ENCODE measurements at places on chromosomes 16 and 17.

GRCh38 chr16:22307838-22308237 lies 10.6 kb downstream of the POLR3E start:
- DNase-seq: no peak

- no peak for DNase-seq
Observed at GRCh38 chr17:42249681-42250446, 26.3 kb downstream of the STAT5B start.

DNA sequence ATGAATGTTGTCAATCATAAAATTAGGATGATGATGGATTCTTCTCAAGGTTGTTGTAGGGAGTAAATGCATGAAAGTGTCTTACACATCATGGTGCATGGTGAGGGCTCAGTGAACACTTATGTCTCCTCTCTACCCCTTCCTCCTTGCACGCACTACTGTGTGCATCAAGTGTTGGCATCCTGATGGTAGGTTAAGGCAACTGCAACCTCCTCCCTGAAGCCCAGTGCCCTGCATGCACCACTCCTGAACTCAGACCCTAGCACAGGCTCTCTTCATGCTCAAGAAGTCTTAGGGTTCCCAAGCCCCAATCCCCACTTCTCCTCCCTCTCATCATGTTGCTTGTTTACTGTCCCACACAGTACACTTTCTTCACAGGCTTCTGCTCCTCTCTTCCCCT lies 105.8 kb upstream of the DNAH9 start:
- no peak for DNase-seq

DNA sequence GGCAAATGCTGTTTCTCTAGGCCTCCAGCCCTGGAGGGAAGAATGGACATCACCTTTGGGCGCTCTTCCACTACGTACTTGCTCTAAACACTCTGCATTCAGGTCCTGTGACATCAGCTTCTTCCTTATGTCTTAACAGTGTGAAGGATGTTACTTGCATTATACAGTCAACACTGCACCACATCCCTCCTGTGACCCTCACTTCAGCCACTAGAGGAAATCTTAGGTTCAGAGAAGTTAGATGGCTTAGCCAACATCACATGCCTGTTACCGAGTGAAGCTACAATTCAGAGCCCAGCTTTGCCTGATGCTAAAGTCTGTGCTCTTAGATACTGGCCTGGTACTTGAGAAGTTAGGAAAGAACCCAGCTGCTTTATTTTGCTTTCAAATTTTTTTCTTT lies 18.3 kb downstream of the UBFD1 start:
- no peak for DNase-seq

DNA sequence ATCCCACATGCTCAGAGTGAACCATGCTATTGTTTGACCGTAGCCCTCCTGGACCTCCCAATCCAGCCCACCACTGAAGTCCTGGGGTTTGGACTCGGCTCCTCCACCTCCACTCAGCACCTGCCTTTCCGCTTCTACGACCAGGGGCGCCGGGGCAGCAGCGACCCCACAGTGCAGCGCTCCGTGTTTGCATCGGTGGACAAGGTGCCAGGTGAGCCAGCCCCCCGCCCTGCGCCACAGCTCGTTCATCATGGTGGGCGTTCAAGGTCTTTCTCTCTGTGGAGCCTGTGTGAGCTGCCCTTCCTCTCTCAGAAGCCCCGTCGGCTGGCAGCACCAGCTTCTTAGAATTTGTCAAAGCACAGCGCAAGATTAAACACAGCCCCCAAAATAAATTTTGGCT lies 130.1 kb downstream of the SOCS1 start:
- no peak for DNase-seq

DNA sequence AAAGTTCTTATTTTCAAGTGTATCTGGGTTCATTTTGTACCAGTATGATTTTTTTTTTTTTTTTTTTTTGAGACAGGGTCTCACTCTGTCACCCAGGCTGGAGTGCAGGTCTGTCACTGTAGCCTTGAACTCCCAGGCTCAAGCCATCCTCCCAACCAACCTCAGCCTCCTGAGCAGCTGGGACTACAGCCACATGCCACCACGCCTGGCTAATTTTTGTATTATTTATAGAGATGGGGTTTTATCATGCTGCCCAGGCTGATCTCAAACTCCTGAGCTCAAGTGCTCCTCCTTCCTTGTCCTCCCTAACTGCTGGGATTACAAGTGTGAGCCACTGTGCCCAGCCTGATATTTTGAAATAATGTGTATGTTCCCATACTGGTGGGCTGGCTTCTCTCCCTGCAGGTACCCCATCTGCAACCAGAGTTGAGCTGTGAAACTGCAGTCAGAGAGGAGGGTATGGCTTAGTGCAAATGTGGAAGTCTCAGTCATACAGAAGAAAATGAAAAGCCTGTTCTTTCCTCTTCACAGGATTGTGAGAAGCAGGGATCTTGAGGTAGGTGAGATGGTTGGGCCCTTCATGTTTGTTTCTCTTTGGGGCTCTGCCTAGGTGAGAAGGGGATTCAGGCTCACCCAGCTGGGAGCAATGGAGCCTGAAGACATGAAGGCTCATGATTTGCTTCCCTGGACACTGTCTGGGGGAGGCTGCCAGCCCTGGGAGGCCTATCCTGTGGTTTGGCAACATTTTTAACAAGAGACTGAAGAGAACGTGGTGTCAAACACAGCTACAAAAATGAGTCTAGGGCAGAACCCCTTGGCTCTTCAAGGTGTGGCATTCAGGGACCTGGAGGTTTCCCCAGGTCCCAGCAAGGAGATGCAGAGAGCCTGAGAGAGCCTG lies 41.3 kb upstream of the SIAH1 start:
- DNase-seq: no peak

DNA sequence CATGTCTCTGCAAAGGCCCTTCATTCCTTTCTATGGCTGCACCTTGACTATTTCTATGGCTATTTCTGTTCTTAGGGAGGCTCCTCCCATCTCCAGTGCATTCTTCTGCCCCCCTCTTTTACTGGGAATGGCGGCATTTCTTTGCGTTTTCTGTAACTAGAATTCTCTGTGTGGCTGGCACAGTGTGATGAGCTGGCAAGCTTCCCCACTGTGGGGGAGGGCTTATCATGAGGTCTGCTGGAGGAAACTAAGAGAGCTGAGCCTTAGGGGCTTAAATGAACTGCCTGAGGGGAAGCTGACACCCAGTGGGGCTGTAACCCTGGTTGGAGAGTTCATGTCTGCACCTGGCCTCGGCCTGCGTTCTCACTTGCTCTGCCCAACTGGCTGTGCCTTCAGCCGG lies 1.5 kb upstream of the CARD14 start:
- no peak for DNase-seq

GRCh38 chr16:80144191-80144590 lies 396.6 kb upstream of the DYNLRB2 start:
- DNase-seq: no peak

DNA sequence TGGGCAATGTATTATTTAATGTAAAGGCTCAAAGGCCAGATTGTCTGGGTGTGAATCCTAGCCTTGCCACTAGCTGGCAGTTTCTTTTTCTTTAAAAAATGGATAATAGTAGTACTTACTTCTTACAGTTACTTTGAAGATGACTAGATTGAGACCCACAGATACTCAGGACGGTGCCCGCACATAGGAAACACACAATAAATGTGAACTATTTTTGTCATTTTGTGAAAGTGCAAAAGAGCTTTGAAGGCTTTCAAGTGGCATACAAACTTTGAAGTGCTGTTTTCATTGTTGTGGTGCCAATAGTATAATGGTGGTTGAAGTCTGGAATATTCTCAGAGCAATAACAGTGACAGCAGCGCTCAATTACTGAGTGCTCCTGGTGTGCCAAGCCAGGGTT lies 63.6 kb downstream of the OTOA start:
- no peak for DNase-seq

DNA sequence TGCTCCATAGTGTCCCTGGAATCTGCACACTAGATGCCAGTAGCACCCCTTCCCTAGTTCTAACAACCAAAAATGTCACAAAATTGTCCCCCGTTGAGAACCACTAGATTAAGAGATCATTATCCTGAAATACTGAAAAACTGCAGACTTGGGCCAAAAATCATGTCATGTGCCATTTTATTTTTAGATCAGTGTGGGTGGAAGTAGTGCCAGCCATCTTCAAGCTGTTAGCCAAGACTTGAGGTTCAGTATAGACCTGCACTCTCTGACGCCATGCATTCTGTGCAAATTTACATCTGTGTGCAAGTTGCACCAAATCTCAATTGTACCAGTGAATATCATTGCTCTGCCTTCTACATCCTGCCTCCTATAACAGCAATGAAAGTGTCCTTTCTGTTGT lies 31.5 kb upstream of the NOL11 start:
- DNase-seq: no peak

DNA sequence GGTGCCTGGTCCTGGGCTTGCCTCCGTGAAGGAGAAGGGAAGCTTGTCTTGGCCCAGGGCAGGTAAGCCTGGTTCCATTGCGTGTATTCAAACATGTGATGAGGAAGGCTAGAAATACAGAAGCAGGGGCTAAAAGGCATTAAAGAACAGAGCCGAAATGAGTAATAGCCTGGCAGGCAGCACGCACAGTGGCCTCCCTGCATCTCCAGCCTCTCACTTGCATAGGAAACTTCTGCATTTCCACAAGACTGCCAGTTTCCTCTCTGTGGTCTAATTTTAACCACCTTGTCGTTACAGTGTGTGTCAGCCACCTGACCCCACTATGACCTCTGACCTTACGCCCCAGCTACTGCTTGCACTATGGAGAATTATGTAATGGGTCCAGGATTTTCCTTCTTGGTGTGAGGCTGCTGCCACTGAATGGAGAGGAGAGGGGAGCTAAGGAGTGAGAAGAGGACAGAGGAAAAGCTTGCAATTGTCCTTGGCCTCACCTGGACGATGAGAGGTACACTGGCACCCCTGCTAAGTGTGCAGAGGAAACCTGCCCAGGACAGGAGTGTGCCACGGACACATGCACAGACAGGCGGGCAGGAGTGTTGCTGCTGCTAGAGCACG lies 32.8 kb downstream of the HIC1 start:
- DNase-seq: peak; percentile 62

DNA sequence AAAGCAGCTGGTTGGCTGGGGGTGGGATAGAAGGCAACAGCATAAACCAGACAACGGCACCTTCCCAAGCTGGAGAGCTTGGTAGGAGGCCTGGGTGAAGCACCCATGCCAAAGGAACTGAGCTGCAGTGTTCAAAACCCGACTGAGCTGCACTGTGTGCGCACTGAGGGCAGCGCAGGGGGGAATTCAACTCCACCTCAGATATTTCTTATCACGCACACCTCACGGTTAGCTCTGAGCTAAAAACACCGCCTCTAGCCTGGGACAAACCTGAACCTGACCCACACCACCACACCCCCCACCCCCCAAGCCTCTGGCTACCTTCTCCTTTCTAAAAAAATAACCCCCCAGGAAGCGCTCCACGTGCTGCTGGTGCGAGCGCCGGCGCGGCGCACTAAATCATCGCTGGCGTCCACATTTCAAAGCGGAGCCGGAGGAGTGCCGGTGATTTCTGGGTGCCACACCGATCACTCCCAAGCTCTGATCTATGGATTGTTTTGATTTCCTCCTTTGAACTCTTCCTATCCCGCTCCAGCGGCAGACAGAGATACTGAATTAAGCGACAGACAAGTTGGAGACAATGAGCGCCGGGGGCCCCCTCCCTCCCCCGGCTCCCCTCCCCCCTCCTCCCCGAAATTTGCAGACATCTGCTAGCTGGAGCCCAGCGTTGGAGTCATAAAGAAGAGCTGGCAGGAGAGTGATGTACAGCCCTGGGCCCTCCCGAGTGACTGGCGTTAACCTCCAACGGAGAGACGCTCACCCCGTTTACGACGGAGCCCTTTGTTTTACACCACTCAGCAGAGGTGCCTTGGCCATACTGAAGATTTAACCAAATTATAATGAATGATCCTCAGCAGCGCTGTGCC lies 85.0 kb downstream of the NOG start:
- no peak for DNase-seq

DNA sequence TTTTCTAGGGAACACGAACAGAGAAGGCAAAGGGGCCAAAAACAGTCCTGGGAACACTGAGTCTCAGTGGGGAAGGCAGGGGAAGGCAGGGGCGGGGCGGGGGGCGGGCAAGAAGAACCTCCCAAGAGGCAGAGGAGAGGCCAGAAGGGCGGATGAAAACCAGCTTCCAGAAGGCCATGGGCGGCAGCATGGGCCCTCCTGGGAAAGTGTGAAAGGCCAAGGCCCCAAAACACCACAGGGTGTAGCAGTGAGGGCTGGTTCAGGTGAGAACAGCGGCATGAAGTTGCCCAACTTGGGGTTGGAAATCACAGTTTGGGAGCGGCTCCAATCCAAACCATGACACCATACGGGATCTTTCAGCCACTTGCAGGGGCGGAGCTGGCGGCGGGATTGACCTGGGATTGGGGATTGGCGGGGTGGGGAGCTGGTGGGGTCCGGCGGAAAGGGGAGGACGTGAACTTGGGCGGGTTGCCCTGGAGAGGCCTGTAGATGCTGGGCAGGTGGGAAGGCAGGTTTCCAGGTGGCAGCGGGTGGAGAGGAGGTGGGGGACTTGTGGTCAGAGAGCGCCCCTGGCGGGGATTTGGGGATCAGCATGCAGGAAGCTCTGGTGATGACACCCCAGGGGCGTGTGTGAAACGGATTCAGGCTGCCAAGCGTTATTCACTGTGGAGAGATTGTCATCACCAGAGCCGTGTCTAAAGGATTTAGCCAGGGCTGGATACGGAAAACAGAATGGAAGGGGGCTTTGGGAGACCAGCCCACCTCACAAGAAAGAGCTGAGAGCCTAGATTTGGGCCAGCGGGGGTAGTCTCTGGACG lies 80.9 kb downstream of the ARHGAP23 start:
- peak; percentile 71 for DNase-seq

DNA sequence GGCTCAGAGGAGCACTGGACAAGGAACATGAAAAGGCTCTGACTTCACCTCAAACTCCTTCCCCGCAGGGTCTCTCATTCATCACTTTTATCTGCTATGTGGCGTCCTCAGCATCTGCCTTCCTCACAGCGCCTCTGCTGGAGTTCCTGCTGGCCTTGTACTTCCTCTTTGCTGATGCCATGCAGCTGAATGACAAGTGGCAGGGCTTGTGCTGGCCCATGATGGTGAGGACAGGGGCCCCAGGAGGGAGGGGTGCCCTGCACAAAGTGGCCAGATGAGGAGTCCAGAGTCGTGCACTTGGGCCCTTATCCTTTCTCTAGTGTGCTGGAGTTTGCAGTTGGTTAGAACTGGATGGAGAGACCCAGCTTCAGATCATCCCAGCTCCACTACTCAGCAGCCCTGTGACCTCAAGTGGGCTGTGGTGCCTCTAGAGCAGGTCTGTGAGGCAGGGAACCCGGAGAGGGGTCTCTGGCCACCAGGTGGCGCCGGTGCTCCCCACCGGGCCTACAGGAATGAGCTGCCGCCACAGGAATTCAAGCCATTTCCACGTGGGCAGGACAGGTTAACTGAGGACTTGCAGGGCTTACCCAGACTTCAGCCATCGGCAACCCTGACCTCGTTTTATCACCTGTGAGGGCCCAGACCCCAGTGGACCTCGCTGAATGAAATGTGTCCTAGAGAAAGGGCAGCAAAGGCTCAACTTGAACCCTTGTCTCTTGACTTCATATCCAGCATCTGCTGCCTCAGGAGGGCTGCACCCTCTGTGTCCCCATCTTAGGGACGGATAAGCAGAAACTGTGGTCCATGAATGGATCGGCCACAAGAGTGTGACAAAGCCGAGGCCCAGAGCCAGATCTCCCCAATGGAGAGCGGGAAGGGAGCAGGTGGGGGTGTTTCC lies 4.0 kb downstream of the CMTM3 start:
- peak; percentile 90 for DNase-seq

- DNase-seq: no peak
Observed at GRCh38 chr17:82802075-82802780, 37.6 kb downstream of the ZNF750 start.
